Renal cortical epithelial cell (primary cell): ENCODE measurements at places on chromosomes 16 and 17. TPM values are rescaled to one million over a fixed set of nuclear protein-coding genes. Genes with fewer than 3 reads are reported as not detected.

TBC1D3I gene
- 0.60 TPM in 1 of 2 replicates, not detected in the other for total RNA-seq

SCARF1 gene
- total RNA-seq = 0.55 and 1.6 TPM in 2 replicates

ESRP2 gene
- total RNA-seq = 11.5 and 13.9 TPM in 2 replicates

HID1 gene
- 3.9 and 6.9 TPM in 2 replicates for total RNA-seq

ATAD5 gene
- 0.85 and 2.1 TPM in 2 replicates for total RNA-seq

KRT14 gene
- 0.25 and 4.2 TPM in 2 replicates for total RNA-seq

KCNAB3 gene
- total RNA-seq = 0.20 TPM in 1 of 2 replicates, not detected in the other

PLXDC1 gene
- total RNA-seq = not detected in 2 replicates

GDPD3 gene
- 0.15 TPM in 1 of 2 replicates, not detected in the other for total RNA-seq
